ENCODE measurements at places on chromosomes 6 and 20.

- DNase-seq: no peak
Observed at GRCh38 chr6:143164565-143165105, 103.9 kb downstream of the AIG1 start.

DNA sequence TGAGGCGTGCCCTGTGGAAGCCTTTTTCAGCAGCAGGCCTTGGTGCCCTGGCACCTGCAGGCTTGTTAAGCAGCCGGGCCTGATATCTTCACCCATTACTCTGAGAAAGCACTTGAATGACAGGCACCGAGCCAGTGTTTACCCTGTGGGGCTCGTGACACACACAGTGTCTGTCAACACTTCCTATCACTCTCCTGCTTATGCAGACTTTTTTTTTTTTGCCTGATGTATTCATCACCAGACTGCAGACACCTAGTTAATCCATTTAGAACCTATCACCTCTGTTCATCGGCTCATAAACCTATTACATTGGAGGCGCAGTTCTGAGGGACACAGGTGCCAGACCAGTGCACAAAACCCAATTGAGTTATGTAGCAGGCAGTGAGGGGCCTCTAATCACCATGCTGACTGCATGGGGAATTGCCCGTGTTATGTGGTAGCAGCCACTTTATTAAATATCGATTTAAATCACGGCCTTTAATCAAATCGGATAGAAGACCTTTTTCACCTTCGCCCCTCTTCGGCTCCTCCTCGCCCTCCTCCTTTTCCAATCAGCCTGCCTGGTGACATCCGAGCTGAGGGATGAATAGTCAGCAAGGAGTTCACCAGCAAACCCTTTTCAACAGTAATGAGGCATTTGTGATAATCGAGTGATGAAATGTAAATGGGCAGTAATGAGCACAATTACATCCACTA lies 962.9 kb upstream of the SLC35B3 start:
- DNase-seq: no peak

GRCh38 chr6:146896960-146897701 lies 298.4 kb downstream of the ADGB start:
- no peak for DNase-seq

DNA sequence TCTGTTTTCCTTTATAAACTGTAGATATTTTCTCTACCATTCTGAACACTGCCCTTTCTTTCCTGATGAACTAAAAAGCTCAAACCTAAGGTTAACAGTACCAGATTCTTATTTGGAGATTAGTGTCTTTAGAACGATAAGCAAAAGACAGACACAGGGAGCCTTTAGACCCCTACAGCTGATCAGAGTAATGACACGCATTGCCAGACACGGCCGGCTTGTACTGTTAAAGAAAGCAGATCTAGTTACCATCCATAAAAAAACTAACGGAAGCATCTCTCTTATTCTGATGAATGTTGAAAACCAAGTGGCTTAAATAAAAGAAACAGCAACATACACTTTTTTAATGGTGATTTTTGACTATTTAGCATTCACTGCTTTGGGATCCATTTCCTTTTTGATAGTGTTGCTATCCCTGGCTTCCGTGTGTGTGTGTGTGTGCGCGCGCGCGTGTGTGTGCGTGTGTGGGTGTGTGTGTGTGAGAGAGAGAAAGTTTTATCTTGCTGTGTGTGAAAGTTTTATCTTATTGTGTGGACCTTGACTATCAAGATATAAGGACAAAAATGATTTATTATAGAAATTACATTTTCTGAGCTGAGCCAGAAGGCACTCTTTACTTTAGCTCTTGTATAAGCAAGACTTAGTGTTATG lies 95.6 kb upstream of the SLC35B3 start:
- no peak for DNase-seq

- no peak for DNase-seq
Observed at GRCh38 chr6:51152594-51152993, 333.9 kb downstream of the TFAP2B start.

GRCh38 chr20:16007962-16008361 lies 565.3 kb downstream of the KIF16B start:
- DNase-seq: no peak

DNA sequence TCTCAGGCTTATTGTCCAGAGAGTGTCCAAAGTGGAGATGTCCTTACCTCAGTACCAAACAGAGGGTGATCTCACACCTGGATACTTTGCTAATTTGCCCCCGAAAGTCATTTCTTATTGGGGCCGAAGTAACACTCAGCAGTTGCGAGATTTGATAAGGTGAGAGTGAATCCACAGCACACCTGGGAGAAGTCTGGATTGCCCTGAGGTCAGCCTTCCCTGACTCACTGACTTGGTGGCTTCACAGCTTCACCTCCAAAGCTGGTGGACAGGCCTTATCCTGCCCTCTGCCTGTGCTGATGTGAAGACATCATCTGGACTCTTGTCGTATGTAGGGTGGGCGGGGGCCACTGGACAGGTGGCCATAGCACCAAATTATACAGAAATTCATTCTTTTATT lies 101.9 kb upstream of the ARMC2 start:
- no peak for DNase-seq

GRCh38 chr6:124676033-124676432 lies 286.2 kb upstream of the RNF217 start:
- no peak for DNase-seq

- no peak for DNase-seq
Observed at GRCh38 chr6:11976489-11976888, 35.6 kb upstream of the HIVEP1 start.

- no peak for DNase-seq
Observed at GRCh38 chr6:55916188-55916587, 40.8 kb upstream of the BMP5 start.

DNA sequence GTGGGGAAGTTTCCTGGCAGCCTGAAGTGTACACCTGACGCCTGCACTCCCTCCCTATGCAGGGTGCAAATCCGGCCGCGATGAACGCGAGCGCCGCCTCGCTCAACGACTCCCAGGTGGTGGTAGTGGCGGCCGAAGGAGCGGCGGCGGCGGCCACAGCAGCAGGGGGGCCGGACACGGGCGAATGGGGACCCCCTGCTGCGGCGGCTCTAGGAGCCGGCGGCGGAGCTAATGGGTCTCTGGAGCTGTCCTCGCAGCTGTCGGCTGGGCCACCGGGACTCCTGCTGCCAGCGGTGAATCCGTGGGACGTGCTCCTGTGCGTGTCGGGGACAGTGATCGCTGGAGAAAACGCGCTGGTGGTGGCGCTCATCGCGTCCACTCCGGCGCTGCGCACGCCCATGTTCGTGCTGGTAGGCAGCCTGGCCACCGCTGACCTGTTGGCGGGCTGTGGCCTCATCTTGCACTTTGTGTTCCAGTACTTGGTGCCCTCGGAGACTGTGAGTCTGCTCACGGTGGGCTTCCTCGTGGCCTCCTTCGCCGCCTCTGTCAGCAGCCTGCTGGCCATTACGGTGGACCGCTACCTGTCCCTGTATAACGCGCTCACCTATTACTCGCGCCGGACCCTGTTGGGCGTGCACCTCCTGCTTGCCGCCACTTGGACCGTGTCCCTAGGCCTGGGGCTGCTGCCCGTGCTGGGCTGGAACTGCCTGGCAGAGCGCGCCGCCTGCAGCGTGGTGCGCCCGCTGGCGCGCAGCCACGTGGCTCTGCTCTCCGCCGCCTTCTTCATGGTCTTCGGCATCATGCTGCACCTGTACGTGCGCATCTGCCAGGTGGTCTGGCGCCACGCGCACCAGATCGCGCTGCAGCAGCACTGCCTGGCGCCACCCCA lies 1.2 kb downstream of the GPR6 start:
- no peak for DNase-seq

GRCh38 chr6:110890288-110890687 lies 15.7 kb downstream of the AMD1 start:
- no peak for DNase-seq

DNA sequence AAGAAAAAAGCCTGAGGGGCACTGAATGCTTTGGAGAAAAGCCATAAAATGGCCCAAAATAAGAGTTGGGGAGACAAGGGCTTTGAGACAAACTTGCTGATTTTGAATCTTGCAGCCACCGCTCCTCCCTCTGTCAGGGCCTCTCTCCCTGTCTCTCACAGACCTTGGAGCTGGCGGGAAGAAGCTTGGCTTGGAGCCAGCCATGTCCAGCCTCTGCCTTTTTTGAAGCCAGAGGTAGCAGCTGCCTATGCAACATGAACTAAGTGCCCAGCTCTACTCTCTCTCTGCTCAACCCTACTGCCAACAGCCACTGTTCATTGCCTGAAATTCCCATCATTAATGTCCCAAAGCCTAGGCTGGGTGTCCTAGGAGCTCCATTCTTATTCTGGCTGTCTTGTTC lies 63.7 kb upstream of the CTNNBL1 start:
- DNase-seq: no peak

DNA sequence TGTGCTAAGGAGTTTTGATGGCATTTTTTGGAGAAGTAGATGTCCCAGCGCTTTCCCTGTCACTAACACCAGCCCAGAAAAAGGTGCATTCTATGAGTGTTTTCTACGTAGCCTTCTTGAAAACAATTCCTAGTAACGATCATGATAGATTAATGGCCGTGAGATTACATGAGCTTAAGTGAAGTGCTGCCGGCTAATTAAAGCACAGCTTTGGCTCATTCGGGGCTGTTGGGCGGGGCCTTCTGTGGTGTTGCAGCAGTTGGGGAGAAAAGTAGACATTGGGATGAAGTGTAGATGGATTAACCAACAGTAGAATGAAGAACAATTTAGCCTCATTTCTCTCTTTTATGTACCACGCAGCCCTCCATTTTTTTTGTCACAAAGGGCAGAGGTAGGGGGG lies 20.8 kb upstream of the TRAF3IP2 start:
- DNase-seq: no peak

DNA sequence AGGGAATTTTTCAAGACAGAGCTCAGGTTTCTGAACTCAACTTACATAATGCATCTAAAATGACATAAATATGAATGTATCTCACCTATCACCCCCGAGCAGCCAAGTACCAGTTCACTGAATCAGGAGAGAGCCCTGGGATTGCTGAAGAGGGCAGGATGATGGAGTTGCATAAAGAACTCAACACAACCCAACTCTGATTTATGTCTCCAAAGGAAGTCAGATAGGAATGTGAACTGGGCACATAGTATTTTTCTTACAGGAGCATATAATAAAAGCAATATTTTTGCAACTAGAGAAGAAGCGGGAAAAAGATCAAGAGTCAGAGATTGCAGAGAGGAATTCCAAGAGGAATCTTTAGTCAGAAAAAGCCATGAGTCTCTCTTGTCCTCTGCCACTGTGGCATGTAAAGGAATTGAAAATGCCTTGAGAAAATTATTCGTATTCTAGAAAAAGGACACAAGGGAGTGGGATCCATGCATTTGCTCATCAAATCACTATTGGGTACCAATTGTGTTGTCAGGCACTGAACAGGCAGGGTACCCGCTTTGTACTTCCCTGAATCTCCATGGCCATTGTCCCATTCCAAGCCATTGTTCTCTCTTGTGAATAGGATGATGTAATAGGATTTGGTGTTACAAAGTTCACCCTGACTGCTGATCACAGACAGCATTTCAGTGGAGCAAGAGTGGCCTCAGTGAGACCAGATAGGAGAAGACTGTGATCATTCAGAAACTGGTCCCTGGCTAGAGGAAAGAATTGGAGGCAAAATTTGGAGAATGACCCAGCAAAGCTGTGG lies 16.3 kb downstream of the RIN2 start:
- DNase-seq: no peak

DNA sequence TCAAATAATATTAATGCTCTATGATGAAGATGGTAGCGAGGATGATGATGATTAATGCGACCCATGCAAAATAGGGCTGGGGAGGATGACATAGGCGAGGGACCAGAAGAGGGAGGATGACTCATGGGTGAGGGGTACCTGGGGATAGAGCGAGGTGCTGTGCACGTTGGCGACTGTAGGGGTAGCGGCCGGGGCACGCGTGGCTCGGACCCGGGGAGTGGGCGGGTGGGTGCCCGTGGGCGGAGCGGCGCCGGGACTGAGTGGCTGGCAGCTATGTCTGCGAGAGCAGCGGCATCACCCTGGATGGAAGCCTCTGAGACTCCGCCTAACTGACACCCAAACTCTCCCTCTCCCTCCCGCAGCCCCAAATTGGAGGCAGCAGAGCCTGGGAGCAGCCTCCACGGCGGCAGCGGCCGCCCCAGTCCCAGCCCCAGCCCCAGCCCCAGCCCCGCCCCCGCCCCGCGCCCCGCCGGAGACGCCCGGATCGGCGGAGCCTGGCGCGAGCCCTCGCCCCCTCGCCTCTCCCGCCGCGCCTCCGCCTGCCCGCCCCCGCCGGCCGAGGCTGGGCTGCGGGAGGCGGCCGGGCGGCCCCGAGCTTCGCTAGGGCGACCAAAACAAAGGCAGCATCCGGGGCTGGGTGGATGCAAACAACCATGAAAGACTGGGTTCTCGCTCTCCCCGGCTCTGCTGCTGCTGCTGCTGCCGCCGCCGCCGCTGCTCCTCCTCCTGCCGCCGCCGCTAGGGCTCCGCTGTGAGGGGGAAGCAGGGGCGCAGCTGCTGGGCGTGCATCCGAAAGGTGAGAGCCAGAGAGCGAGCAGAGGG lies at the start of gene RIMS1:
TSS of gene RIMS1 (plus strand) at position 367 of the 822 bp plus-strand sequence. CDS start 474 bp downstream, outside the sequence.
- no peak for DNase-seq

DNA sequence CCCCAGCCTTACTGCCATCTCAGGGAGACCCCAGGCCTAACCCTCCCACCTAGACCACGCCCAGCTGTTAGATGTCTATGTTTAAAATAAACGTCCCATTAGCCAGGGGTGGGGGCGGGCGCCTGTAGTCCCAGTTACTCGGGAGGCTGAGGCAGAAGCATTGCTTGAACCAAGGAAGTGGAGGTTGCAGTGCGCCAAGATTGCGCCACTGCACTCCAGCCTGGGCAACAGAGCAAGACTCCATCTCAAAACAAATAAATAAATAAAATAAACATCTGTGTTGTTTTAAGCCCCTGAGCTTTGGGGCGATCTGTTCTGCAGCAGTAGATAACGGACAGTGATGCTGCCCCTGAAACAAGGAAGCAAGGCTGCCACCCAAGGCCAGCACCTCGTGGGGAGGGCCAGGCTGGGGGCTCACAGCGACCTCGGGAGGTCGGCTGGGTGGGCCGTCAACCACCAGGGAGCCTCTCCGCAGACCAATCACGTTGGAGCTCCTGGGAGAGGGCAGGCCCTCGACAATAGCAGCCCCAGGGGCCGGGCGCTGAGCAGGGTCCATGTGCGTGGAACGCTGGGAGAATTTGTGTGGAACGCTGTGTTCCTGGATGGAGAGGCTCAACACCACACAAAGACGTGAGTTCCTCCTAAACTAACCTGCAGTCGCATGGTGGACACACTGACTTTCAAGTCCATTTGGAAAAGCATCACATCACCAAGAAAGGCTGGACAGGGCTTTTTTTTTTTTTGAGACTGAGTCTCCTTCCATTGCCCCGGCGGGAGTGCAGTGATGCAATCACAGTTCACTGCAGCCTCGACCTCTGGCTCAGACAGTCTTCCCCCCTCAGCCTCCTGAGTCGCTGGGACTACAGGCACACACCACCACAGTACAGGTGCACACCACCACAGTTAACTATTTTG lies 1.0 kb upstream of the HELZ2 start:
- DNase-seq: no peak

GRCh38 chr20:3753098-3753497 lies 14.5 kb downstream of the ADISSP start:
- peak; percentile 36 for DNase-seq

DNA sequence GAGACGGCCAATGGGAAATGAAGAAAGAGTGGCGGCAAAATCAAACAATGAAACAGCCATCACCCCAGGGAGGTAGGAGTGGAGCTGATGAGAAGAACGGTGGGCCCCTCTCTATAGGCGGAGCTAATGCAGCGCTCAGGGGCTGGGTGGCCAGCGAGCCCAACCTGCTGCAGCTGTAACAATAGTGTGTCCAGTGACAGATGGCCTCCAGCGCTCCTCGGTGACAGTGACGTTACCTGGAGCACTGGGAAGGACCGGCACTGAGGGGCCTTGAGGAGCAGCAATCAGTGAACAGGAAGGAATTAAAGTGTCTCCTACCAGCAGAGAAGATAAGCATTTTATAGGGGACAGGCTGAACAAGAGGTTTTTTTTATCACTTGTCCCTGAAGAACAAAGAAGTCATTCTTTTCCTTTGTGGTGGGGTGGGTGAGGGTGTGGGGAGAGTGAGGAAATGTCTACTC lies 81.6 kb downstream of the FOXA2 start:
- no peak for DNase-seq
